ENCODE measurements at places on chromosomes 4 and X.

DNA sequence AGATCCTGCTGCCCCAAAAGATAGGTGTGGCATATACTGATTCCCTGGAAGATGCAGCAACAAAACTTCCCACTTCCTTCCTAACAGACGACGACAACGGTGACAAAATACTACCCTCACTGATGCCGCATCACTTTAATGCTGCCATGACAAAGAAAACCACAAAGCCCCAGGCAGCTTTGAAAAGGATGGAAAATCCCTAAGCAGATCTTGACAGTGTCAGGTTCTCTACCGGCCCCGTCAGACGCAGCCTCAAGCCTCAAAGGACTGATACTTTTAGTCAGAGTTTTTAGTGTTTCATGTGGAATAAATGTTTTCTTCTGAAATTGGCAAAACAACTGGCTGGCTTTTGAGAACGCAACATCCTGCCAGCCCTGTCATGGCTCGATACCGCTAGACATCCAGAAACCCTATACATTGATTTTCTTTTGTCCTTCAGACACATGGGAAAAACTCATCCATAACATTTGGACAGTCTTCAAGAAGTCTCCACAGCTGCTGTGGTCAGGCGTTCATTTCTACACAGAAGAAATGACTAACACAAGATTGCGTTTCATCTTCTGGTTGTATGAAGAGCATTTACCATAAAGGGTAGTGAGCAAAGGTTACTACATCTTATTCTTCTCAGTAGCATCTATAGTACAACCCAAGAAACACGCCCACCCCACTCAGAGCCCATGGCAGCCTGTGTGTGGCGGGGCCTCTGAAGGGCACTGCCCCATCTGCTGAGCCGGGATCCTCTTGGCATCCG, 60.1 kb downstream of the GATB start:
- DNase-seq, result no peak

GRCh38 chrX:2689773-2690666, 1.1 kb upstream of the CD99 start:
- DNase-seq, result no peak

- DNase-seq, result no peak
These were observed 385 bp downstream of the DCLK2 start for GRCh38 chr4:150078579-150079080.

GRCh38 chr4:87067124-87067885, 132.5 kb downstream of the AFF1 start:
- DNase-seq, result no peak

- no peak for DNase-seq
These were observed 744.6 kb downstream of the RPA4 start for GRCh38 chrX:97628326-97628725.

- DNase-seq, result no peak
These were observed 6.2 kb upstream of the PLCXD1 start for GRCh38 chrX:274904-275475.

DNA sequence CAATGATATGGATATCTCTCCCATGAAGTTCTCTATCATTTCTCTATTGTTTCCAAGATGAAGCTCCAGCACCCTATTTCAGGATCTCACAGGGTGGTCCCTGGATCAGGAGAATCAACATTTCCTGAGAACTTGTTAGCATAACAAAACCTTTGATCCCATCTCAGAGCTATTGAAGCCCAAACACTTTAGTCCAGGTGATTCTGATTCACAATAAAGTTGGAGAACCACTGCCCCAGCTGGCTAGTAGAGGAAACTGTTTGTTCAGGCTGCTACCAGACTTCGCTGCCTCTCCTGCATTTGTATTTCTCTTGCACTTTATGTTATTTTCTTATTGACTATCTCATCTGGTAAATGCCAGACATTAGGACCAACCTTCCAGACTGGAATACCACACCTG, 65.4 kb downstream of the CEP44 start:
- DNase-seq, result no peak

DNA sequence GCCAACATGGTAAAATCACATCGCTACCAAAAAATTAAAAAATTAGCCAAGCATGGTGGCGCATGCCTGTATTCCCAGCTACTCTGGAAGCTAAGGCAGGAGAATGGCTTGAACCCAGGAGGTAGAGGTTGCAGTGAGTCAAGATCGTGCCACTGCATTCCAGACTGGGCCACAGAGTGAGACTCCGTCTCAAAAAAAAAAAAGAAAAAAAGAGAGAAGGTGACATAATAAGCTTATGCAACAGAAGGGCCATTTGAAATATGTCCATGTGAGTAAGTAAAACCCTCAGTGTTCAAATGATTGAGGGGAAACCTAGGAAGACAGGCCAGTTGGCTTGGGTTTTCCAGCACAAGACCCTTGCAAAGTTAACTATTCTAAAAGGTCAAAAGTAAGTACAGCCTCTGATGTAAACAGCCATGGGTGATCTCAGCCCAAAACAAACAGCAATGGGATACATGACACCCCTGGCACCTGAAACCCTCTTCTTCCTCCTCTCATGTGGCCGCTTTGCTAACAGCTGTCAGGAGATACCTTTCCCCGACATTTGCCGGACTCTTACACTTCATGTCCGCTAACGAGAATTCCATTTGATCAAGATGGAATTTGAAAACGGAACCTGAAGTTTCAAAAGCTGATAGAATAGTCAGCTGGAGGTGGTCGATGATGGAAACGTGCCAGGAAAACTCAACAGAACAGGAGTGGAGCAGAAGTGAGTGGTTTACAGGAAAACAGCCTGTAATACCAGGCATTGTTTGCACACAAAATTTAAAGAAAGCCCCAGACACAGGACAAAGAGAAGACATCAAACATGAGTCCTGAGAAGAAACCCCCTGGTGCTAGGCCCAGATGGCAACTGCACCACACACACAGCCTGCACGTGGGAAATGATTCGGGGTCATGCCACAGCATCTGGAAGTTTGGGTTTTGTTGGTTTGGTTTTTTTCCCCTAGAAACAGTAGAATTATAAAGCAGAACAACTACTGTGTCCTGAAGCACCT, 93.0 kb upstream of the STS start:
- no peak for DNase-seq

GRCh38 chrX:154458116-154458953, at the start of gene PLXNA3:
Gene PLXNA3, plus strand, starts transcription at chrX:154458281. Its CDS starts 1,903 bp downstream, at chrX:154460184.
- no peak for DNase-seq

DNA sequence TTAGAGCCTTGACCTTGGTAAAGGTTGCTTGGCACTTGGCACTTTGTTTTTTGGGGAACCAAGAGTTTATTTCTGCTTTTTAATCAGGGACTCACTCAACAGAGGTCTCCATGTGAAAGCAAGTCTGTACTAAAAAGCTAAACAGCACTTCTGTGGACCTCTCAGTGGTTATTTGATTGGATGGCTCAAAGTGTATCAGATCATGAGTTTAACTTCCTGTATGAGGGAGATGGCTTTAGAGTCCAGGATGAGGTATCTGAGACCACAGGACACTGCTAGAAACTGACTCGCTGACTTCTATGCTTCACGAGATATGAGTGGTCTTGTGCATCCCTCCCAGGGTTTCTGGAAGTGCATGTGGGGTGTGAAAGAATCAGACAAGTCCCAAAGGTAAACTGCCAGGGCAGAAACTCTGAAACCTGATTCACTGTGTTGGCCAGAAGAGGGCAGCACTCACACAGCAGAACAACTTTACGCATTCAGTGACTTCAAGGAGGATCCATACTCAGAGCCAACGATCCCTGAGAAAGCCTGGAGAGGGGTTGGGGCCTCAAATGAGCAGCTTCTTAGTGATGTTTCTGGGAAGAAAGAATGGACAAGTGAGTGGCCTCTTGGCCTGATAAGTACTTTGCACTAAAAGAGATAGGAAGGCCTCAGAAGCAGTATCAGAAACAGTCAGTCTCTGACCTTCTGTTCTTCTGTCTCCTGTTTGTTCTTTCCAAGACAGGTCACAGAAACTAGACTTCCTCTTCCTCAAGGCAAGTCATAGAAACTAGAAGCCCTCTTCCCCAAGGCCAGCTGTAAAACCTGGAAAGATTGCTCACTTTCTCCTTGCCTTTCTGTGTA, 220.3 kb upstream of the CXCL13 start:
- peak; percentile 33 for DNase-seq

- DNase-seq, result no peak
These were observed 621.9 kb downstream of the TECRL start for GRCh38 chr4:63787326-63787725.

DNA sequence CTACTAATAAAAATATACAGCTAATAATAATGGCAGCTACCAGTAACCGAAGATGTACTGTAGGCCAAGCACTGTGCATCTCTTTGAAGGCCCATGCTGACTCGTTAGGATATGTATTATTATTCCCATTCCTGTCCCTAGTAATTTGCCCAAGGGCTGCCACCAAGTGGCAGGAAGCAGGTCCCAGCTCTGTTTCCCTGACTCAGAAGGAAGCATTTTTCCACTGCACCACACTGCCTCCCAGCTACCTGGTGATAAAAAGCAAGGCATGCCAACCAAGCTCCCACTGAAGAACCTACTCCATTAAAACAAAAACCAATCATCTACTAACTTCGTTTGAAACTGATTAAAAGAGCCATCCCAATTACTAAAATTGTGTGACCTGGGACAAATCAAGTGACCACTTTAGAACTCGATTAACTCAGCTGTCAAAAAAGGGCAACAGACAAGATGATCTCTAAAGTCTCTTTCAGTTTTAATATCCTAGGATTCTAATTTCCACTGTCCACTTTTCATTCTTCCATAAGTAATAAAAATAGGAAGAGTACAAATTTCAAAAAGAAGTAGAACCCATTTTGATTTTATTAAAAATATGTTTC, 24.3 kb upstream of the PGM2 start:
- DNase-seq, result peak; percentile 5

DNA sequence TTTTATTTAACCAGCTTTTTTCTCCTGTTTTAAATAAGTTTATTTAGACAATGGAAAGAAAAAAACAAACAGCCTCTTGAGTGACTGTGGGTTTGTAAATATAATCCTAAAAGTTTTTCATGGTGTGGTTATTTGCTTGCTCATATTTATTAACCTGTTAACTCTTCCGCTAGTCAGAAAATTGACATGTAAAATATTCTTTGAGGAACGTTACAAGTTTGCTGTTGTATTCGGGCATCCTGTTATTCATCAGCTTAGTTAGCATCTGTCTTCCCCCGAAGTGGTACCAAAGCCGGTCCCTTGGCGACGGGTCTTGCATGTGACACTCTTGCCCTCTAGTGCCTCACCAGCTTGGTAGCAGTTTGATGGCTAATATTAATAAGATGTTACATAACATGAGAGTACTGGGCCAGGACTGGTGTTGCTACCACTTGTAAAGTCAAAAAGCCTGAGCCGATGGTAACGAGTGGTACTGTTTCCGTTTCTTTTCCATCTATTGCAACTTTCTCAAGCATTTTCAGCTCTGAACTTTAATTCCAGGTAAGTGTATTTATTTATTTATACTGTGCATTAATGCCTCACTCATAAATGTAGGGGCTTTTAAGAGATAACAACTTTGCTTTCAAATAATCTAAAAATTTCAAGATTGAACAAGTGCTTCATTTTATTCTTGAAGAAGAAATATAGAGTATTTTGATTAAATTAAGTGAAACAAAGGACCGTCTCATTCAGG, at the start of gene NDST3:
NDST3 (plus strand) TSS at position 434 of the 733 bp plus-strand sequence. CDS start 19,425 bp downstream, outside the sequence.
- DNase-seq, result peak; percentile 64

DNA sequence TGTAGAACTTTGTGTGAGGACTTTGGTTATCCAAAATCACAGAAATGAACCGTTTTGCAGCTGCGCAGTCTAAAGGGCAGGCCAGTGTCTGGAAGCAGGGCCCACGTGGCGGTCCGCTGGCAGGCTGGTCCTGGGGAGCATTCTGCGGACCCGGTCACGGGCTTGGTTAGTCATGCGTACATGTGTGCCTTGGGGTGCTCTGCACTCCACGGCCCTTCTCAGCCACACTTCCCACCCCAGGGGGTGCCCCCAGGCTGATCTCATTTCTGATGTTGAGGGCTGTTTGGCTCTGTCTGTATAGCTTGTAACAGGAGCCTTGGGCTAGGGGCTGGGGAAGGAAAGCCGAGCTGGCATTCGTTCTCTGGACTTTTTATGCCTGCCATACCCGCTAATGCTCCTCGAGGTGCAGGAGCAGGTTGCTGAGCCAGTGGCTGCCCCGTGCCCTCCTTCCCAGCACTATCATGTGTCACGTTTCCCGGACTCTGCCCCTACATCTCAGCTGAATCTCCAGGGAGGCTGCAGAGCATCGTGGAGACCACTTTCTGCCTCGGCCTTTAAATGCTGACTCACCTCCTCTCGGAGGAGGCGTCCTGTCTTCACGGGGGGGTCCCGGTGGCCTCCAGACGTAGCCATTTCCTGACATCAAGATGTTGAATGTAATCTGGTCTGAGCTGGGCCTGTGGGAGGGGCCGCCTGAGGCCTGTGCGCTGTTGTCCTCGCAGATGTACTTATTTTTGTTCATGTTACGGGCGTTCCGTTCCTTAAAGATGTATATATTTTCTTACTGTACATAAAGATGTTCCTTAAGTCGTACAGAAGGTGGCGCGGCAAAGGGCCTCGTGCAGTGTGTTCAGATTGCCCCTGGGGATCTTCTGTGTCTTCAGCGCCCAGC, 11.4 kb upstream of the TADA2B start:
- no peak for DNase-seq

- DNase-seq, result no peak
These were observed 40.6 kb upstream of the FTHL17 start for GRCh38 chrX:31112226-31112999.

DNA sequence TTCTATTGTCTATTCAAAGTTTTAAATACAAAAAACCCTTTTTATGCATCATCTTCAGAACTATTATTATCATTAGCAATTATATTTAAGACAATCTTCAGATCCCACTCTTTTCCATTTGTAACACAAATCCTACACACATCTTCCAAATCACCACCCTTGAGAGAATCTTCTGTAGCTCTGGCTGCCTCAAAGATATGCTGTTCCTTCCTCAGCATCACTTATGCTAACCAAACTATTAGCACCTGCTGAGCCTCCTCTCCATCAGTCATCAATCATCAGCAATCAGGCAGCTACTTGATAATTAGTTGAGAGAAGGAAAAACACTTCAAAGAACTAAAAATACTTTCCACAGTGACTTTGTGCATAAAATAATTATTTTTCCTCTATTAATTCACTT, 1082.2 kb downstream of the C4orf33 start:
- no peak for DNase-seq

DNA sequence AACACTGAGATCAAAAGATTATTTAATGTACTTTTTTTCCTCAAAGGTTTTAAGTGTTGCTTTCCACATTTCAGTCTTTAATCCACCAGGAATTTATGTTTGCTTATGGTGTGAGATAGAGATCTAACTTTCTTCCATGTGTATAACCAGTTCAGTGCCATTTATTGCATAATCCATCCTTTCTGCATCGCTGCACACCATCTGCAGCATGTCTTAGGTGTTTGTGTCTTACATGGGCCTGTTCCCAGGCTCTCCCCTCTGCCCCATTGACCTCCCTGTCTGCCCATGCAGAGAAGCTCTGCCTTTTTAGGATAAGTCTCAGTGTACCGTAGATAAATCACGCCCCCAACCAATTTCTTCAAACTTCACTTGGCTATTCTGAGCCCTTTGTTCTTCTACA, 30.3 kb downstream of the NSDHL start:
- no peak for DNase-seq

DNA sequence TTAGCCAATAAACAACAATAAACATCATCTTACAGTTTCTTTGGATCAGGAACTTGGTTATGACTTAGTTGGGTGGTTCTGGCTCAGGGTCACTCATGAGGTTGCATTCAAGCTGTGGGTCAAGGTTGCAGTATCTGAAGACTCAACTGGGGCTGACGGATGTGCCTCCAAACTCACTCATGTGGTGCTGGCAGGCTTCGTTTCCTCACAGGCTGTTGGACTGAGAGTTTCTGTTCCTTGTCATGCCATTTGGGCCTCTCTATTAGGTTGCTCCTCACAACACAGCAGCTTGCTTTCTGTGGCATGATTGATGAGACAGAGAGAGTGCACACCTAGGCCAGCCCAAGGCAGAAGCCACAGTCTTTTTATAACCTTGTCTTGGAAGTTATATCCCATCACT, 20.7 kb downstream of the FRMPD3 start:
- no peak for DNase-seq

All from NCI-H2227 treated with DMSO at 0.1 percent for 48 hours (cell line).